Upper lobe of right lung (tissue), 1 donor: ENCODE measurements at places on chromosomes 3 and 15.
A peak's percentile ranks its signal among the peaks of the same experiment; 100 is the strongest.

DNA sequence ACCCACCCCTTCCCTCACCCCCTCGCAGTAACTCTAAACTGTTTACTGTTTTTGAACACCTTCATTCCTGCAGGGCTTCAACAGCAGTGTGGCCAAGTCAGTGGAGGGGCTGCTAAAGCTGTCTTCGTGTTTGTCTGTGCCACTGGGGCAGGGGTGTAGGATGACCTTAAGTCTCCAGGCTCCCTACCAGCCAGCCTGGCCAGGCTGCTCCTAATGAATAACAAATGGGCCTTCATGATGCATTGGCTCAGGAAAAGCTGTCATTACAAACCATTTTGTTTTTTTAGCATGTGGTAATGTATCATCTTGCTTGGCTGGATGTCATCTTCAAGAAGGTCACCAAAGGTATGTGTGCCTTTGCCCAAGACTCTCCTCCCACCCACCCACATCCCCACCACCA is 372.2 kb upstream of the WNT5A start:
- DNase-seq, result no peak

GRCh38 chr3:98657457-98657856 is 64.0 kb upstream of the CPOX start:
- DNase-seq, result peak; percentile 89

GRCh38 chr3:52119826-52120225 is 34.4 kb downstream of the POC1A start:
- DNase-seq, result no peak

DNA sequence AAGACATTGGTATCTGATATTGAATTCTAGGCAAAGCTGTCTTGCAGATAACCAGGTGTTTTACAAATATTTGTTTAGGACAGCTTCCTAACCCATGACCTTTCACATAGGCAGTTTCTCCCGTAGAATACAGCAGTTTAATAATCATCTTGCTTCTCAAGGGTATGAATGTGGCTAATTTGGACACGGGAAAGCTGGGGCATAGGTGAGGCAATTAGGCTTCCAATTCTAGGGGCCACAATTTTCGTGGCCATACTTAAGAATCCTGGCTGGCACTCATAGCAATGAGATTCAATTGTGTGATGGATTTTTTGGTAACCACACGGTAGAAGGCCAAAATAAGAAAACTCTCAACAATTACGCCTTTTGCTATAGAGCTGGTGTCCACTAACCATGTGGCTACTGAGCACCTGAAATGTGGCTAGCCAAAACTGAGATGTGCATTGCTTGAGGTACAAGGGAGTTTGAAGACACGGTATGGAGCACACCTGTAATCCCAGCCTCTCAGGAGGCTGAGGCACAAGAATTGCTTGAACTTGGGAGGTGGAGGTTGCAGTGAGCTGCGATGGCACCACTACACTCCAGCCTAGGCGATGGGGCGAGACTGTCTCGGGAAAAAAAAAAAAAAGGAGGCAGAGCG is 34.4 kb downstream of the TFRC start:
- DNase-seq, result no peak

- DNase-seq, result no peak
Measured at GRCh38 chr3:53705774-53706173, 140.4 kb downstream of the CHDH start.

DNA sequence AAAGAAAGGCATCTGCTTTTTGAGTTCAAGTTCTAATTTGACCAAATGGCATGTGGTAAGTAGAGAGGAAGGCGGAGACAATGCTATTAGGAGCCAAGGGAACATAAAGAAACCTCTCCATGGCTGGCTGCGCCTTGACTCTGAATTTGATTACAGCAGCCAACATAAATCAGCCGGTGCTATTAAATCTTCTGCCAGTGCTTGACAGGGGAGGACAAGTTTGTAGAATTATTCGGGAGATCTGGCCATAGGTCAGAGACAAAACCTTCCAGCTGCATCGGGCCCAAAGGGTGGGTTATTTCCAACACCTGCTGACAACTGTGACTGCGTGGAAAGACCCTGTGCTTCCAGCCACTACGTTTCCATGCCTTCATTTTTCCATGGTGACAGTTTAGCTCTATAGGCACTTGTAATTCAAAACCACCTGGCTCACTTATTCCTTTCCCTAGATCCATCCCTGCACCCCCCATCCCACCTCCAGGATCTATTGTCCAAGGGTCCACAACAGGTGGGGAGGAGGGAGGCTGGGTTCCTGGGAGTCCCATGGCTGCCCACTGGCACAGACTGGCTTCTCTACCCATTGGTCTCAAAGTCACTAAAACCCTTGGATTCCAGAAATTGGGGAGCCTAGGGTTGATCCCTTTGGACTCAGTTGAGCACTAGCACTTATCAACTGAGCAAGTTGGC is 15.9 kb downstream of the COLQ start:
- DNase-seq, result no peak

DNA sequence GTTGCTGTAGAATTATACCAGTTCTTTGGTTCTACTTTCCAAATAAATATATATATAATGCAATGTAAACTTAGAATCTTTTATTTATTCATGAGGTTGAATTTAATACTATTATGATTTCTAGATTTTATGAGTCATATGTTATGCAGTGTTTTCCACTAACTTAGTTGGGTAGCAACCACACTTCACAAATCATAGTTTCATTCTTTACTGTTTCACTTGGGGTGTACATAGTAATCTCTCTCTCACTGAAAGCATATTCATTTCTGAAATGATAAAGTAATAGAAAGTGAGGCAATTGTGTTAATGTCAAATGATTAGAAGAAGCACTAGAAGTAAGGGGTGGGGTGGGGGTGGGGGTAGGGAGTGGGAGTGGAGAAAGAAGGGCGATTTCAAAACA is 52.6 kb downstream of the IQCH start:
- no peak for DNase-seq

- no peak for DNase-seq
Measured at GRCh38 chr15:58522865-58523264, 91.1 kb downstream of the LIPC start.

- no peak for DNase-seq
Measured at GRCh38 chr15:99620178-99620577, 54.4 kb downstream of the MEF2A start.

GRCh38 chr3:106206146-106206545 is 337.3 kb upstream of the CBLB start:
- no peak for DNase-seq

DNA sequence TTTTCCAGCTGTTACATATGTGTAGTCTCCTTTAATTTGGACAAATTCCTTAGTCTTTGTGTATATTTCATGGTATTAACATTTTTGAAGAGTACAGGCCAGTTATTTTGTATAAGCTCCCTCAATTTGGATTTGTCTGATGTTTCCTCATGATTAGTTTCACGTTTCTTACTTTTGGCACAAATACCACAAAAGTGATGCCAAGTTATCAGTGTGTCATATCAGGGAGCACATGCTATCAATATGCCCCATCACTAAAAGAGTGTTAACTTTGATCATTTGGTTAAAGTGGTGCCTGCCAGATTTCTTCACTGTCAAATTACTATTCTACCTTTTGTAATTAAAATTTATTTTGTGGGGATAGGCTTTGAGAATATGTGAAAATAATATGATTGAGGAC is 14.6 kb downstream of the PCNP start:
- DNase-seq, result no peak

DNA sequence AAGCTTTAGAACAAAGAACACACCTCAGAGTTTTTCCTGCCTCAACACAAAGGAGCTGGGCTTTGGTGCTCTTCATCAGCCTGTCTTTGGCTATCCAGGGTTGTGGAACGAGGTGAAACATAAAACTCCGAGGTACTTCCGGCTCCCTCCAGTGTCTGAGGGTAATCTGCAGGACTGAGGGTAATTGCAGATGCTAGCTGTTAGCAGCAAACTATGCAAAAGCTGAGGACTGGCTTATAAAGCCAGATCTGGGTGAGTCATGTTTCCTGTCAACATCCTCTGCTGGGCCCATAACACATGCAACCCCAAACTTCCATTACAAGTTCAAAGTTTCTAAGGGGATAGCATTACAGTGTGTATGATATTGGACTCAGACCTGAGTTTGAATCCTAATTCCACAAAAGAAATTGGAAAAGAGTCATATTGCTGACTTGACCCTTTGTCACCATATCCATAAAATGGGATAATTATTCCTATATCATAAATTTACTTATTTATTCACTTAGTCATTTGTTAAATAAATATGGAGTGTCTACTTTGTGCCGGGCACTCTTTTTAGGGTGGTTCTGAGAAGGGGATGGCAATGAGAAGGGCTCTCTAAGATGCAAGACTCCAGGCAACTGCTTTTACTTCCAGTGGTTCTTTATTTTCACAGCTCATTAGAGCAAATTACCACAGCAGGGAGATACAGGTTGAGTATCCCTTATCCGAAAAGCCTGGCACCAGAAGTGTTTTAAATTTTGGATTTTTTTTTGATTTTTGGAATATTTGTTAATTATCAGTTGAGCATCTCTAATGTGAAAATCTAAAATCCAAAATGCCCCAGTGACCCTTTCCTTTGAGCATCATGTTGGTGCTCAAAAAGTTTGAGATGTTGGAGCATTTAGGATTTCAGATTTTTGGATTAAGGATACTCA is 9.5 kb upstream of the TRIM69 start:
- no peak for DNase-seq

- DNase-seq, result no peak
Measured at GRCh38 chr3:169041677-169042171, 621.8 kb downstream of the MECOM start.

- no peak for DNase-seq
Measured at GRCh38 chr3:171497468-171497867, 37.3 kb upstream of the TNIK start.

DNA sequence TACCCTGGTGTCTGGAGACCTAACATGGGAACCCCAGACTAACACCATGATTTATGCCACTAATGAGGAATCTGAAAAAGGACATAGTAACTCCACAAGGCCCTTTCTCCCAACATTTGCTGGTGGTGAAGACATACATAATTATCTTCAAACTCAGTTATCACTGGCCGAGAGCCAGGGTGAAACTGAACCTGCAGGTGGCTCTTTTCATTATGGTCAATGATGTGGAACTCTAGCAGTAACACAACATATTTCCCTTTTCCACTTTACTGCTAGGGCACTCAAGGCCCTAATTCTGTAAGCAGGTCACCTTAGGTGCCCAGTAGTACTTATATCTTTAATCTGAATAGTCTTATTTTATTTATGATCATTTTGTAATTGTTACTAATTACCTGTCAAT is 326.4 kb upstream of the SATB1 start:
- no peak for DNase-seq

DNA sequence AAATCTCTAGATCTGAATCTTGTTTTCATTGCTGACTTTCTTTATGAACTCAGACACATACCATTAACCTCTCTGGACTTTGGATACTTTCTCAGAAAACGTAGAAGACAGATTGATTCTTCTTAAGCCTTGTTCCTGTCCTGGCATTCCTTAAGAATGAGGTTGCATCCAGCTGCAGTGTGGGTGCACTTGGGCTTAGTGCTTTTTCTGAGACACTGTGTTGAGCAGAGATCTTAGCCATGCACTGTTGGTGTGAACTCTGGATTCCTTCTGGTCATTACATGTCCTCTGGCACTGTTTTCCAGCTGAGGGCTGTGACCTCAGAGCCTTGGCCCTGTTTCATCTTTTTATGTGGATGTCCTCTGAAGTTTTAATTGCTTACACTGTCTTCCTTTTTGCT is 428.3 kb downstream of the CNTN4 start:
- DNase-seq, result no peak

- peak; percentile 70 for DNase-seq
Measured at GRCh38 chr15:56919609-56920366, 1.3 kb downstream of the TCF12 start.

DNA sequence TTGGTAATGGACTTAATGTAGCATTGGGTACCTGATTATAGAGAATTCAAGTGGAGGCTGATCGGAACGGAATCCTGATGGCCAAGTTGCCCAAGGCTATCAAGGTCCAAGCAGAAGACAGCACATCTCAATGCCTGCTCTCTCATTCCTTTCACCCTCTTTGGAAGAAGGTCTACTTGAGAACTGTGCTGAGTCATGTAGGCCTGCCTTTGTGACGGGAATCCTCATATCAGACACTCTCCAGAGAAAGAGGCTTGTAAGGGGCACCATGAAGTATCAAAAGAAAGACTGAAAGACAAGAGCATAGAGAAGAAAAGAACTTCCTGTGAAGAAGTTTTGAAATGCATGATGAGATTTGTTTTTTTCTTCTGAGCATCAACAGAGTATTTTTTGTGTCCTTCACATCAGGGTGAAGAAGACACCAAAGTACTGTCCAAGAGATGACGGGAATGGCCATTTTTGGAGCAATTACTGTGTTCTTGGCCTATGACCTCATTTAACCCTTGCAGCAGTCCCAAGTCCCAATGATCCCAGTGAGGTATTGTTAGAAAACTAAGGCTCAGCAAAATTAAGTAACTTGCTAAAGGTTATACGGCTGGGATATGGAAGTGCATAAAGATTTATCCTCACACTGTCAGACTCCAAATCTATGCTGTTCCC is 13.2 kb upstream of the LARP6 start:
- DNase-seq, result no peak

DNA sequence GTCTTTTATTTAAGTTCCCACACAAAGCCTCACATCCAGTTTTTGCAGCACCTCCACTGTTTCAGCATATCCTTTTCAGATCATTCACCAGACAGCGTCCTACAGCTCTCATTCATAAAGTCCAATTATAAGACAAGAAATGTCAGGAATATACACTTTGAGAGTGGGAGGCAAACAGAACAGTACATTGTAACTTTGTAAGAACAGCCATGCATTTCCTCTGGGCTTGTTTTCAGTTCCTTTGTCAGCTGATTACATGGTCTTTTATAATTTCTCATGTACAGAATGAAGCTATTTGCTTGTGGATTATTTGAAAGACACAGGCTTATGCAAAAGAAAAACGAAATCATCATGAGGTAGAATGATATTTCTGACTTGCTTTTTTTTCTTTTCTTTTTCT is 85.7 kb downstream of the SOX2 start:
- no peak for DNase-seq

DNA sequence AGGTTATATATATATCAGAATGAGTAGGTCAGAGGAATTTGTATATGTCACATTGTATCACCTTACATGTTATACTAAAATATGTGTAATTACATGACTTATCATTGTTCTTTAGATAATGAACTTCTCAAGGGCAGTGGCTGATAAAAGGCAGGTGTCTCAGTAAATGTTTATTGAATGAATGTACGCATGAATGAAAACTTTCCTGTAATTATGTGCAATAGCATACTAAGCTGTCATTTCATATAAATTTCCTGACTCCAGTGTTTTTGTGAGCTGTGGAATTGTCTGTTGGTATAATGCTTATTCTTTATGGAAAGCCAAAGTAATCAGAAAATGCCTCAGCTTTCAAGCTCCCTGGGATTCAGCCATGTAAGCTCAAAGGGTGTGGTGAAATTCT is 4.2 kb downstream of the TBC1D23 start:
- no peak for DNase-seq

GRCh38 chr3:123105201-123106189 is 38.7 kb downstream of the PDIA5 start:
- no peak for DNase-seq

DNA sequence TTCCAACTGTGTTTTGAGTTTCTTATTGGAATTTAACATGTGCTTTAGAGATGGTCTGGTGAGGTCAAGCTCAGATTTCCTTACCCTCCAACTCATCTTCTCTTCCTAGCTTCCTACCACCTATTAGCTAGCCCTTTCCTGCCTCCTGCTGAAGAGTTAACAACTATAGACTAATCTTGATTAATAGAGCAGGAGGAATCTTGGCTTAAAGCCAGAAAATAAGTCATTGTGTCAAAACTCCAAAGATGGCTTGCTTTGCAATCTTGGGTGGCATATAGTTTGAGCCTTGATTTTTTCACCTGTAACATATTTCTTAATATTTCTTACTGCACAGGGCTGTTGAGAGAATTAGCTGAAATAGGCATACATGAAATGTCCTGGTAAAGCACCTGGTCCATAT is 27.3 kb downstream of the BCL2L10 start:
- no peak for DNase-seq
